ENCODE measurements at places on chromosomes 1 and 21. TPM values are rescaled to one million over a fixed set of nuclear protein-coding genes. Genes with fewer than 3 reads are reported as not detected.

The PRDM16 gene
- total RNA-seq: not detected

The FMO1 gene
- total RNA-seq: not detected

The PCAT6 gene
- total RNA-seq: not detected

The CFHR3 gene
- total RNA-seq: not detected

The IGSF3 gene
- total RNA-seq: 0.76 TPM

The ODR4 gene
- 20.3 TPM for total RNA-seq

The LAMC2 gene
- 2.3 TPM for total RNA-seq

The TMEM269 gene
- total RNA-seq: not detected

The RGS13 gene
- total RNA-seq: not detected

The TRIM62 gene
- 4.6 TPM for total RNA-seq

The FMO5 gene
- 0.98 TPM for total RNA-seq

The QSOX1 gene
- 95.7 TPM for total RNA-seq

The LHX8 gene
- not detected for total RNA-seq

The MPL gene
- 0.10 TPM for total RNA-seq

The AIM2 gene
- not detected for total RNA-seq

The LRRC39 gene
- total RNA-seq: 0.29 TPM

The TMEM222 gene
- total RNA-seq: 41.2 TPM

The RIPPLY3 gene
- total RNA-seq: not detected

The RAB25 gene
- total RNA-seq: not detected

The TRIM67 gene
- total RNA-seq: not detected

The TDRD5 gene
- total RNA-seq: not detected

The FAM131C gene
- 0.38 TPM for total RNA-seq

The AQP10 gene
- not detected for total RNA-seq

The AK5 gene
- 20.6 TPM for total RNA-seq

The AADACL3 gene
- total RNA-seq: not detected

The MPZ gene
- total RNA-seq: 0.86 TPM

The RPE65 gene
- total RNA-seq: not detected

The CRNN gene
- total RNA-seq: not detected

The KIRREL1 gene
- 42.2 TPM for total RNA-seq

The RXFP4 gene
- not detected for total RNA-seq

The FAM177B gene
- total RNA-seq: not detected

The RUNX1 gene
- total RNA-seq: 5.6 TPM

The OR14A16 gene
- not detected for total RNA-seq

The DENND2C gene
- 1.3 TPM for total RNA-seq

The PTBP2 gene
- total RNA-seq: 20.0 TPM

The NEXN gene
- 2.3 TPM for total RNA-seq

The AMY1B gene
- total RNA-seq: not detected

The VPS13D gene
- 36.4 TPM for total RNA-seq

The OR10Z1 gene
- total RNA-seq: not detected

The MRPS21 gene
- 33.1 TPM for total RNA-seq

The DCST2 gene
- not detected for total RNA-seq

The CRABP2 gene
- not detected for total RNA-seq

The SHISAL2A gene
- not detected for total RNA-seq

The CD52 gene
- not detected for total RNA-seq

The AKR7A3 gene
- 0.57 TPM for total RNA-seq

The ADORA1 gene
- not detected for total RNA-seq

The FCGR2B gene
- not detected for total RNA-seq

The PRKCZ gene
- 2.3 TPM for total RNA-seq
